M059J (cell line): ENCODE measurements at places on chromosomes 3 and 15.

DNA sequence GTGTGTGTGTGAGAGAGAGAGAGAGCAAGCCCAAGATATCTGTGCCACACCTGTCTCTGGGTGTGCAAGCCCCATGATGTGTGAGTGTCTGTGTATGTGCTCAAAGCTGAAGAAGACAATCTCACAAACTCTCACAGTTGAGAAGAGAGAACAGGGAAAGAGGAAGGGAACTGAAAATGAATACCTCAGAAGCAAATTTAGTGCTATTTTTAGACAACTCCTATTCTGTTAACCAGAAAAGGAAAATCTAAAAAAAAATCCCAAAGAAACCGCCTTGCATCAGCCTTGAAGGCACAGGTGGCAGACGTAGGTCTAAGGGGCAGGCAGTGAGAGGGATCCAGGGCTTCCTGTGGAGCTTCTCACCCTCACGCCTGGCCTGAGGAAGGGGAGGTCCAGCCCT is 47.8 kb downstream of the ATP2B2 start:
- no peak for DNase-seq

- no peak for DNase-seq
Measured at GRCh38 chr3:179943117-179943880, 93.4 kb downstream of the PEX5L start.

DNA sequence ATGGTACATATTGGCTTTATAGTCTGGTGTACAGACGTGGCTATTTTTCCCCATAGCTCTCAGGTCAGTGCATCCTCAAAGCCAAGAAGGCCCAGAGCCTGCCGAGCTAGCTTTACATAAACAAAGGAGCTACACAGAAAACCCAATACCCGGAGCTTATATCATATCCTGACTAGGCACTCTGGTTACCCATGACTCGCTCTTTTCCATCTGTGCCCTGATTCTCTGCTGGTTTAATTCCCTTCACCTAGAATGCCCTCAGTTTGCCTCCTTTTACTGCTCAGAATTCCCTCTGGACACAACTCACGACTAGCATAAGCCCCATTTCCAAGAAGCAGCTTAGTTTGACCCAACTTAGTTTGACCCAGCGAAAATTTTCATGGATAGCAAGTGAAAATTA is 110.8 kb downstream of the TIGIT start:
- DNase-seq = peak; percentile 80

GRCh38 chr3:53501178-53501577 is 6.8 kb downstream of the CACNA1D start:
- DNase-seq = no peak

GRCh38 chr3:148697306-148698189 is at the start of gene AGTR1:
TSS of gene AGTR1 (plus strand) at chr3:148697903. CDS start at chr3:148741036, 43,133 bp downstream.
- no peak for DNase-seq

DNA sequence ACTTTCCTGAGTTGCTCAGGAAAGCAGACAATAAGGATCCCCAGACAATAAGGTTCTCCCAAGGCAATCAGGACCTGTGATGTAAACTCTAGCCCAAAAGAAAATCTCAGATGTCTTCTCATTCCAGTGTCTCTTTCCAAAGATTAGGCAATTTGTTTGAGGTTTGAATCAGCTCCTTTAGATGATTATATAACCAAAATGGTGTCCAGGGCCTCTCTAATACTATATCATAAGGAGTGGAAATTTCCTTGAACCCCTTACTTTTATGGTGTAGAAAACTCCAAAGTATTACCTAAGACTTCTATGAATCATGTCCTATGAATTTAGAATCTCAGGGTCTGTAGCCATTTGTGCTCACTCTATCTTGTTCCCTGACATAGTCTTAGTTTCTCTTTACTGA is 65.9 kb downstream of the GPR176 start:
- DNase-seq = peak; percentile 50

DNA sequence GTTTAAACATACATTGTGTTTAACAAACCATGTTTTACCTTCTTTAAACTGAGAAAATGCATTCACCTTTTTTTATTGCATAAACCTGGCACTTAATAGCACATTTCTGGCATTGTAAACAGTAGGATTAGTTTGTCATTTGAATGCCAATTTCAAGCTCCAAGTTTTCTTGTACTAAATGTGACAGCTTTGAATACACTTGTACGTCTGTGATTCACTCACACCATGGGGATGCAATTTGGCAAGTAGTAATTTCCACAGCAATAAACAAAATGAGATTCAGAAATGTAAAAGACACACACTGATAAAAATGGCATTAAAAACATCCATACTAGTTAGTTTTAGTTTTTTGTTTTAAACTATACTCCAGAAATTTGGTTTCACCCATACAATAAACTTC is 598.9 kb downstream of the SI start:
- DNase-seq = no peak

DNA sequence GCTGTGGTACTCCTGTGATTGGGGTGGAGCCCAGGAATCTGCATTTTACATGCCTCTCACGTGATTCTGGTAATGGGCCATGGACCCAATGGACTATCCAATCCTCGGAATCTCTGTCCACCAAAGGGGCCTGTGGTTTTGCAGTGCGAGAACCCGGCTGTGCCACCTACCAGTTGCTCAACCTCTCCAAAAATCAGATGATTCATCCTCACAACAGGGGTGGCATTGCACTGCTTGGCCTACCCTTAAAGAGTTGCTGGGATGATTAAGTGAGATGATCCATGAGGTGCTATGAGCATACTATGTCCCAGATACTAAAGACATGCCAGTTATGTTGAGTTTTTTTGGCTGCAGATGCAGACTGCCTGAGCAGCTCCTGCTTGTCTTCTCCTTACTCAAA is 5.1 kb downstream of the ANP32A start:
- DNase-seq = peak; percentile 44

DNA sequence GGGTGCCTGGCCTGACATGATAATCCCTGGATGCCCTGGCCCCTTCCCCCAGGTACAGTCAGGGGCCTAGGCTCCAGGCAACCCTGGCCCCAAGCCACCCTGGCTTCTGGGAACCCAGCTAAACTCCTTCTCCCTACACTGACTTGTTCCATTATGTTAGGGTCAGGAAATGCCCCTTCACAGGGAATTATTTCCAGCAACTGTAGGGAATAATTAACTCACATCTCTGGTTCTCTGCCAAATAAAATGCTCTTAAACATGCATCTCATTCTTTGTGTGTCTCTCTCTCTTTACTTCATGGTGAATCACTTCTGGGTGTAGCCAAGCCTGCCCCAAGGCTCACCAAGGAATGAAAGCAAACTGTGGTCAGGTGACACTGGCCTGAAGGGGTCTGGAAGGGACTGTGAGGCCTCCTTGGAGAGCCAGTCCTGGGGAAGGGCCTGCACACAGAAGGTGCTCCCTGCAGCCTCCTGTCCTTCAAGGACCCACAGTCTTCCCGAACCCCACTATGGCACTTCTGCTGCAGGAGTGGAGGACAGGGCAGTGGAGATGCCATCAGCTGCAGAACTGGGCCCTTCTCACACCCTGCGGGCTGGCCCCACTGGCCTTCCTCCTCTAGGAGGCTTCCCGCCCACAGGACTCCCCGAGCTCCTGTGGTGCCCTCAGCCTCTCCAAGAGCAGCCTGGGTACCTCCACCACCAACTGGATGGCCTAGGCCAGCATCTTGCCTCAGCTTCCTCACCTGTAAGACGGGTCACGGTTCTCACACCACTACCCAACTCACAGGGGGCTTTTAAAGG is 17.6 kb downstream of the TKT start:
- DNase-seq = peak; percentile 97
